Stimulated activated CD4-positive, alpha-beta T cell treated with anti-CD3 and anti-CD28 coated beads, Interleukin-1b, Interleukin-23, amount 100 ng/mL, for 1 hour (primary cell): ENCODE measurements at places on chromosomes 3 and 15.

DNA sequence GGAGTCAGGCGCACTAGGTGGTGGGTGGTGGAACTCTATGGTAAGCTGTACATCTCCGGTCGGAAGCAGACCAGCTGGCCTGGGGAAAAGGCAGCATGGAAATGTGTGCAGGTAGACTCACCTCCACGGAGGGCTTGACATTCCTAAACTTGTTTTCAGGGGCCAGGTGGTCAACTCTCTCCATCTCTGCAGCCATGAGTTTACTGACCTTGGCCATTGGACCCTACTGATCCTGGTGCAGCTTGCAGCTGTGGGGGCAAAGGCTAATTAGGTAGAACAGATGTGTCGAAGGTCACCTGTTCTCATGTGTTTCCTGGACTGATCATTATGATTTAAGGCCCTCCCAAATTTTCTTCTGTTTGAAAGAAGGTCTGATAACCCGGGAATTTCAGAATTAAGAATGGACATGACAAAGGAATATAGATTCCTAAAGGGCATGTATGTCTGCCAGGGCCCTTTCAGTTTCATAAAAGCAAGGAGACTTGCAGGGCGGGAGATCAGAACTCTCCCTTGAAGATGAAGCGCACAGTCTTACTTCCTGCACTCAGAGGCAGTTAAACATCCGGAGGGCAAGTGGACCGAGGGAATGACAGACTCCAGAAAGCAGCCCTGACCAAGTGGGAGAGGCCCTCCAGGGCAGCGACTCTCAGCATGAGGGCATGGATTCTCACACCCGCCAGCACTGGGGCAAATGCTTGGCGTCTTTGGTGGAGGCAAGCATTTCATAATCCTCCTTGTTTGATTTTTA is 56.1 kb upstream of the CMTM7 start:
- DNase-seq = no peak

GRCh38 chr15:55740981-55741832 is 1.7 kb downstream of the PRTG start:
- DNase-seq = no peak

- no peak for DNase-seq
Observed at GRCh38 chr15:96276438-96277210, 53.9 kb upstream of the NR2F2 start.

GRCh38 chr3:10982782-10983181 is 9.8 kb upstream of the SLC6A1 start:
- no peak for DNase-seq

- DNase-seq = no peak
Observed at GRCh38 chr3:170410428-170411029, 8.1 kb upstream of the CLDN11 start.

DNA sequence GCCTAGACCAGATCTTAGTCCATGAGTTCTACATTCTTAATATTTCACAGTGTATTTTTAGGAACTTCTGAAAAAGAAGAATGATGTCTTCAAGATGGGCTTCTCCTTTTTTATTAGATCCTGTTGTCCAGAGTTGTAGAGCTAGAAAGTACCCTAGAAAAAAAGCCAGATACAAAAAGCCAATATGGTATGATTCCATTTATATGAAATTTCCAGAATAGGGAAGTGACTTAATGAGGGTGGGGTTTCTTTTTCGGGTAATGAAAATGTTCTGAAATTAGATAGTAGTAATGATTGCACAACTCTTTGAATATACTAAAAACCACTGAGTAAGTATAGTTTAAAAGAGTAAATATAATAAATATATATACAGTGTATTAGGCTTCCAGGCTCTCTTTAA is 116.9 kb downstream of the NFKBIZ start:
- DNase-seq = no peak

DNA sequence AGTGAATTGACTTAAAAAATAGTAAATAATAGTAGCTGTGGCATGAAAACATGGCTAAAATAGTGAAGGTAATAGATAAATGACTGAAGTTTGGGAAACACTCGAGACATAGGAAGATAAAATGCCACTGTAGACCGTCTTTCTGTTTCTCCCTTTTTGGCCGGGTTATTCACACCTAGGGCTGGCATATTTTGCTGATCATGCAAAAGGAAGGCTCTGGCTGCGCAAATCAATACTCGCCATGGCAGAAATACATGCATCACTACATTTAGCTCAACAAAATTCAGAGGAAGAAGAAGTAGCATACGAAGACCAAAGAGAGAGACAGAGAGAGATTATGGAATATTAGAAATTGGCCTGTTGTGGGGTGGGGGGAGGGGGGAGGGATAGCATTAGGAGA is 242.2 kb upstream of the KBTBD8 start:
- DNase-seq = no peak

DNA sequence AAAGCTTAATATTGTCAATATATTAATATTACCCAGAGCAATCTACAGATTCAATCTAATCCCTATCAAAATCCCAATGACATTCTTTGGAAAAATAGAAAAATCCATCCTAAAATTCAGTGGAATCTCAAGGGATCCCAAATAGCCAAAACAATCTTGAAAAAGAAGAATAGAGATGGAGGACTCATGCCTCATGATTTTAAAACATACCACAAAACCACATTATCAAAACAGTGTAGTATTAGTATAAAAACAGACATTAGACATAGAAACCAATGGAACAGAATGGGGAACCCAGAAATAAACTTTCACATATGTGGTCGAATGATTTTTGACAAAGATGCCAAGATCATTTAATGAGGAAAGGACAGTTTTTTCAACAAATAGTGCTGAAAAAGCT is 14.6 kb downstream of the NEK4 start:
- no peak for DNase-seq
